ENCODE measurements at places on chromosomes 7 and 10.

DNA sequence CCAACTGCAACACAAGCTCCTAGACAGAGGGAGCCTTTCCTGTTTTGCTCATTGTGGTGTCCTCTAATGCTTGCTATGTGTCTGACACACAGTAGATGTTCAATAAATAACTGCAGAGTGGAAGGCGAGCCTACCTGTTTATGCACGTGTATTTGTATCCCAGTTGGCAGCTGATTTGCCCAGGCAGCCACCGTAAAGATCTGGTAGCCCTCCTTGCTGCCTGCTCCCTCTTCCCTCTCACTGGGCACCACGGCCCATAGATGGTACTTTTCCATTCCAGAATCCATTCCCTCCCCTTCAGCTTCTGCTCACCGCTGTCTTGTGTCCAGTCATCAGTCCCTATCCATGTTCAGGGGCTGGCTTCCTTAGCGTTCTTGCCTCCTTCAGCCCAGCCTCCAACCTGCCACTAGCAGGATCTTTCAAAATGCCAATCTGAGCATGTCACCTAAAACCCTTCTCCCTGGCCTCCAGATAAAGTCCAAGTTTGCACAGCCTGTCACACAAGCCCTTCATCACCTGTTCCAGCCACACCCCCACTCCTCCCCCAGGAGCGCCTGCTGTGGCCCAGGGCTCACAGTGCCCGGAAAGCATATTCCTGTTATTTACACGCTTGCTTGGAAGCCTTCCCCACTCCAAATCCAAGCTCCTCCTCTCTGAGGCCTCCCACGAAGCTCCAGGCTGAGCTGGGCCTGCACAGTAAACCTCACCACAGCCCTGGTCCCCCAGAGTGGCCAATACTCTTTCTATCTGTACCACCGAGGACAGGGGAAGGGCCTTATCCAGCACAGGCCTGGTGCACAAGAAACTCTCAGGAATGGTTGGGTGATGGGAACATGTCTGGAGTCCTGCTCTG, 21.0 kb downstream of the ZCCHC24 start:
- DNase-seq = no peak

DNA sequence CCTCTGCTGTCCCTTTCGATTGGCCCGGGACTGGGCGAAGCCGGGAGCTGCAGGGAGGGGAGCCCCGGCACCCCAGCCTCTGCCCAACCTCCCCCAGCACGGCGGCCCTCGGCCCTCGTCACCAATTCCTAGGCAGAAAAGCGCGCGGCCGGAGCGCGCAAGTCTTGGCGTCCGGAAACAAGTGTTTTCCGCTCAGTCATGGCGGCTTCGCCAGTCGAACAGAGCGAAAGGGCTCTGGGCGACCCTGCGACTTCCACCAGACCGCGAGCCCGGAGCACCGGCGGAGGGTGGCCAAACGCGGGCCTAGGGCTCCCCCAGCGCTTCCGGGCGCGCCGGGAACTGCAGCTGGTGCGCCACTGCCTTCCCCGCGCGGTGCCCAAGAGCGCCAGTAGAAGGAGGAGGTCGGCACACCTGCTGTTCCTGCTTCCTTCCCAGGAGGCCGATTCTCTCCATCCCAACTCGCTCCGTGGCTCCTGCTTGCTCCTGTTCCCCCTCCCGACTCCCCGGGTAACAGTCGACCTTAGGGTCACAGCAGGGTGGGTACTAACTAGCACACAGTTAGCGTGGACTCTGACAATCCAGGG, 729.9 kb downstream of the ZWINT start:
- DNase-seq = no peak

- no peak for DNase-seq
These were observed 24.3 kb downstream of the SLC25A28 start for GRCh38 chr10:99595770-99596465.

GRCh38 chr7:35252612-35253459, 1.1 kb downstream of the TBX20 start:
- no peak for DNase-seq

GRCh38 chr7:82600531-82600930, 157.0 kb upstream of the CACNA2D1 start:
- no peak for DNase-seq

DNA sequence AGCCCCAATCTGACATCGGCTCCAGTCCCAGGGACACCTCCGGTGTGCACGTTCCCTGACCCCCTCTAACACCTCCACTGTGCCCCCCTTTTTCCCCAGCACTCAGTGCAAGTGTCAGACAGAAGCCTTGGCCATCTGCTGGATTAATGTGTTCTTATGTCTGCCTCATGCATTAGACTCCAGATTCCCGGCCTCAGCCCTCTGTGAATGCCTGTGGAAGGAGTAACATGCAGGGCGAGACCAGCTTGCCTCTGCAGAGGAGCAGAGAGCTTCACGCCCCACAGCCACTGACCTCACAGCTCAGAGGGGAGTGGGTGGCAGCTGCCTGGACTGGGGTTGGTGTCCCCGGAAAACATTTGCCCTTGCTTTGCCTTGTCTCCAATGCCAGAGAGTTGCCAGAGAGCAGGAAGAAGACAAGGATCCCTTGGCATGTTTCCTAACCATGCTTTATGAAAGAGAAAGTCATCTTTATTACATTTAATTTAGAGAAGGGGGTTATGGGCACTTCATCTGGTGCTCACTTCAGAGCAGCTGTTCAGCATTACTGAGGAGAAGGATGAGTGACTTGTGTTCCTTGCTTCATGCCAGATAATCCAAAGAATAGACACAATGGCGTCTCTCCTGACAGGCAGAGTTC, 91.6 kb upstream of the CXCL12 start:
- DNase-seq = no peak

GRCh38 chr7:105980645-105981396, 17.8 kb downstream of the CDHR3 start:
- DNase-seq = no peak

DNA sequence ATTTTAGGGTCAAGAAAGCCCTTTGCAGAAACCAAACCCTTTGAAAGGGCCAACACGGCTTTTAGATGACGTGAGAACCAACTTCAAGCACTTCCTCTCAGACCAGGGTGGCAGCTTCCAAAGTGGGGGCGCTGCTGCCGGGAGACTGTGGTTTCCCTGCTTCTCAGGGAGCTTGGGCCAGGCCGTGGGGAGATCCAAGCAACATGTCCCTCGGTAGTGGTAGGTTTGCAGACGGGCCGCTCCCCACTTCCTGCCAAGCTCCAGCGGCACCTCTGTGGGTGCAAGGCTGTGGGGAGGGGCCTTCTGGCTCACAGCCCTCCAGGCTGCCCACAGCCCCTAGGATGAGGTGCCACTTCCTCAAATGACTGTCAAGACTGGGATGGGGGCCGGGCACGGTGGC, 132.4 kb downstream of the FAM53B start:
- DNase-seq = no peak

GRCh38 chr10:22824520-22824919, 103.3 kb upstream of the ARMC3 start:
- no peak for DNase-seq

DNA sequence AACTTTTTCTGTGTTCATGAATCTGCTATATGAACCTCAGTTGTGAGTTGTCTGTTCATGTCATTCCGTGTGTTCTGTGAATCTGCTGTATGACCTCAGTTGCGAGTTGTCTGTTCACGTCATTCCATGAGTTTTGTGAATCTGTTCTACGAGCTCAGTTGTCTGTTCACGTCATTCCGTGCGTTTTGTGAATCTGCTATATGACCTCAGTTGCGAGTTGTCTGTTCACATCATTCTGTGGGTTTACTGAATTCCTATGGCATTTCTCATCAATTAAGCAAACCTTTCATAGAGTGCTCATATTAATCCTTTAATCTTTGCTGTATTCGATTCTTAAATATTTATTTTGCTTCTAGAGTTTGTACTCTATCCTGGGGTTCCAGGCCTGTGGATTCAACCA, 150.6 kb downstream of the DIP2C start:
- DNase-seq = no peak

DNA sequence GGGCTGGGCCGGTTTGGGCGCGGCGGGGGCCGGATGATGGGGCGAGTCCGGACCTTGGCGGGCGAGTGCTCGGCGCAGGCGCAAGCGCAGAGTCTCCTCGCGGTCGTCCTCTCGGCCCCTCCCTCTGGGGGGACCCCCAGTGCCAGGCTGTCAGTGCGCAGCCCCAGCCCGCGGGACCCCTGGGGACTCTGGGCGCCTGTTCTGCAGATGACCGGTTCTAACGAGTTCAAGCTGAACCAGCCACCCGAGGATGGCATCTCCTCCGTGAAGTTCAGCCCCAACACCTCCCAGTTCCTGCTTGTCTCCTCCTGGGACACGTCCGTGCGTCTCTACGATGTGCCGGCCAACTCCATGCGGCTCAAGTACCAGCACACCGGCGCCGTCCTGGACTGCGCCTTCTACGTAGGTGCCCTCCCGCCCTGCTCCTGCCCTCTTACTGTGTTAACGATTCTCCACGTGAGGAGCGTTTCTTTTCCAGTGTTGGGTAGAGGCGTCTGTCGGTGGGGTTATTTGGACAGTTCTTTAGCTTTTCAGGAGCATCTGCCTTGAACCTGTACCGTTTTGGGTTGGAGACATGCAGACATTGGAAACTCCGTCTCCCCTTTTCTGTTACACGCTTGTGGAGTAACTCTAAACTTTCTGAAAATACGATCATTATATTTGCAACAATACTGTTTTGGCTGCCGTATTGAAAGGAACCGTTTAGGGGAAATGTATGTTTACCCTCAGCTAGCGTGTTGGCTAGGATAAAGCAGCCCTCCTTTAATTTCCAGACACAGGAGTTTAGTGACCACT, 706 bp downstream of the BUB3 start:
- DNase-seq = no peak

GRCh38 chr10:4851846-4852245, 25.8 kb downstream of the AKR1E2 start:
- DNase-seq = no peak

GRCh38 chr7:7352845-7353244, 170.5 kb downstream of the C1GALT1 start:
- no peak for DNase-seq

GRCh38 chr10:24723386-24723787, 300 bp downstream of the ARHGAP21 start:
- DNase-seq = no peak

DNA sequence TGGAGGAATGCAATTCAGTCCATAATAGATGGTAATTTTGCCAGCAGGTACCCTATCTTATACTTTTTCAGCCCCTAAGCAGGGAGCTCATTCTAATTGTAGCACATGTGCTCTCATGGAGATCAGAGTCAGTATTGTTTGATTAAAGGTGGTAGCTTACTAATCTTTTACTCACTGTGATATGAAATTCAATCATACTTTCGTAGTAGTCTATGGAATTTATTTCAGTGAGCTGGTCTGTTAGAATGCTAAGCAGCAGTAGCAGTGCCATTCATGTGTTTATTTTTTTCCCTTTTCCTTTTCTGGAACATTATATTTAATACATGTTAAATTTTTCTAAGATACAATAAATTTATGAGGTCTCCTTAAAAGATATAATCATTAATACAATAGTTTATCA, 109.0 kb downstream of the ST7 start:
- DNase-seq = no peak

- DNase-seq = peak; percentile 24
These were observed 67.9 kb upstream of the PDZD8 start for GRCh38 chr10:117442944-117443685.

- no peak for DNase-seq
These were observed 15.9 kb downstream of the YKT6 start for GRCh38 chr7:44216521-44217222.

DNA sequence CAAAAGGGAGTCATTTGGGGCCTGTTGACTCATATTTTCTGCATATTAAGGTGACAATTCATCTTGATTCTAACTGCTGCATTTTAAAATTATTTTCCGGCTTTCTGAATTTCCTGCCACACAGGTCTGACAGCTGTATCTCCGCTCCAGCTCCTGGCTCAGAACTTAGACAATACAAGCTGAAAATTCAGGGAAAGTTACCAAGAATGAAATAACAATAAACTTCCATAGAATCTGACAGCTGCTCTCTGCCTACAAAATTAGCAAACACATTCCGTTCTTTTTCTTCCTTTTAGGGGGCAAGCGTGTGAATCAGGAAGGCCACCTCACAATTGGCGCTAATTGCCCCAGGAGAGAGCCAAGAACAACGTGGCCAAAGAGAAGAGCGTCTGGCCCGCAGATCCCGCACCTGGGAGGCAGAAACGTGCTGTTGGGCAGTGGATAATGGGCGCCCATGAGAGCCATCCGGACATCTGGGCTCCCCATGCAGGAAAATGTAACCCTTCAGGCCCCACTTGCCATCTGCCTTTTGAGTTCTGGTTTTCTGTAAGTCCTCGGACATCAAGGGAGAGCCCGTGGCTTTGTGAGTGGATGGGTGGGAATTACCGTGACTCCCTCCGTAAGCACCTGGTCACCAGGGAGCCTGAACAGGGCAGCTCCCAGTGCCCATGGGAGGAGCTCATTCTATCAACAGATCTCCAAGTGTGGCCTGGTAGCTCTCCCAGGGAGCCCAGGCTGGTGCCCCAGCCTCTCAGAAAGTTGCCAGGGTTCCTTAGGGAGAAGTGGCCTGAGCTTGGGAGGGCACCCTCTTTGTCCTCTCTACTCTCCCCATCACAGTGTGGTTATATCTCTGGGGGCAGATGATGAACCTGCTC, 5.0 kb downstream of the CLRN3 start:
- DNase-seq = no peak

- no peak for DNase-seq
These were observed 10.0 kb upstream of the DDIT4 start for GRCh38 chr10:72263613-72264241.

- no peak for DNase-seq
These were observed 56.1 kb downstream of the MGMT start for GRCh38 chr10:129523031-129523722.

- DNase-seq = no peak
These were observed 22.6 kb downstream of the CDK1 start for GRCh38 chr10:60800918-60801317.

DNA sequence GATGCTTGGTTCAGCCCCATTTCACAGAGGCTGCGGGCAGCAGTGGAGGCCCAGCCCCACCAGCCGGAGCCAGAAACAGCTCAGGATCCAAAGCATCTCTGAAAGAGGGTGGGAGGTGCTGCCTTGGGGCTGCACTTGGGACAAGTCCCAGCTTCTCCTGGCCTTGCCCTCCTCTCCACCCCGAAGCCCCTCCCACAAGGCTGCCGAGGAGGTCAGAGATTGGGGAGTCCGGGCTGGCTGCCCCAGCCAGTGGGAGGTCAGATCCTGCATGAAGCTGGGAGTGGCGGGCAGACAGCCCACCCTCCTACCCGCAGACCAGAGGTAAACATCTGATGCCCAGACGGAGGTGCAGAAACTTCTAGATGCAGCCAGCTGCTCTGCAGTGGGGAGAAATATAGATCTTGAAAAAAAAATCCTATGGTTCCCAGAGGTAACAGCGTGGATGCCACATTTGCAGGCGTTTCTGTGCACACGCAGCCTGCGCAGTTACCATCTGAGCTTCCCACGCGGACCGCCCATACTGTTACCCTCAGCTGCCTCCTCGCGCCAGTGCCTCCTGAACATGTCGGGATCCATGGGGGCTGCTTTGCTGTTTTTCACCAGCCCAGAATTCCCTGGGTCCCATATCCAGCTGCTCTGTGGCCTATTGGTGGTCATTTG, 36.9 kb upstream of the GNA12 start:
- no peak for DNase-seq

- no peak for DNase-seq
These were observed 45.9 kb downstream of the HIPK2 start for GRCh38 chr7:139731802-139732470.
